Eye (tissue), 1 donor: ENCODE measurements at places on chromosomes 3 and 15.

DNA sequence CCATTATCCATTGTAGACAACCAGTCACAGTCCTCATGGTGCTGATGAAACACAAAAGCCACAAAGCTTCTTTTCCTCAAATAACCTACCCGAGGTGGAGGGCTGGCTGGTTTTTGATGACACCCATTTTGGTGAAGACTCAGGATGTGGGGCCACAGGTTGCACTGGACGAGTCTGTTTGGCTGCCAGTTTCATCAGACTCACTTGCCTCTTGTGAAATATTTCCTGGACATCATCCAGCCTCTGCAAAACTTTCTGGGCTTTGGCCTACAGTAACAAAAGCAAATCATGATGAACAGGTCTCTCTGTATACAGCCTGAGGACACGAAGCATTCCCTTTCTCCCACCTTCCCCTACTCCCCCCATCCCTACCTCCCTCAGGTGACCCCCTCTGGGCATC is 42.2 kb downstream of the B3GNT5 start:
- no peak for DNase-seq

GRCh38 chr3:11186771-11187191 is 32.5 kb downstream of the HRH1 start:
- peak; percentile 49 for DNase-seq

DNA sequence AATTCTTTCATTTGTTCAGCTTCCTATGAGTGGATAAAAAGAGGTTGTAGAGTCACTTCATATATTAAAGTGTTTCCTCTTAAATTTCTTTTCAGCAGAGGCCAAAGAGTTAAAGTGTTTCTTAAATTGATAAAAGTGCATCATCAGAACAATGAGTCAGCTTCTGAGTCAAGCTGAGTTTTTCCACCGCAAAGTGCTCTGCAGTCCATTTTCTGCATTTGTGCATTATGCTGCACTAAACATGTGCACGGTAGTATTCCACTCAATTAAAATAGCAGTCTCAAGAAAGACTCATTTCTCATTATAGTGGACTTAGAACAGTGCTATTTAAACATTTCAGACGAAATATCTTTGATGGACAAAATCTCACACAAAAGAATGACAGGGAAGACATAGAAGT is 152.0 kb downstream of the ZBBX start:
- DNase-seq, result no peak

DNA sequence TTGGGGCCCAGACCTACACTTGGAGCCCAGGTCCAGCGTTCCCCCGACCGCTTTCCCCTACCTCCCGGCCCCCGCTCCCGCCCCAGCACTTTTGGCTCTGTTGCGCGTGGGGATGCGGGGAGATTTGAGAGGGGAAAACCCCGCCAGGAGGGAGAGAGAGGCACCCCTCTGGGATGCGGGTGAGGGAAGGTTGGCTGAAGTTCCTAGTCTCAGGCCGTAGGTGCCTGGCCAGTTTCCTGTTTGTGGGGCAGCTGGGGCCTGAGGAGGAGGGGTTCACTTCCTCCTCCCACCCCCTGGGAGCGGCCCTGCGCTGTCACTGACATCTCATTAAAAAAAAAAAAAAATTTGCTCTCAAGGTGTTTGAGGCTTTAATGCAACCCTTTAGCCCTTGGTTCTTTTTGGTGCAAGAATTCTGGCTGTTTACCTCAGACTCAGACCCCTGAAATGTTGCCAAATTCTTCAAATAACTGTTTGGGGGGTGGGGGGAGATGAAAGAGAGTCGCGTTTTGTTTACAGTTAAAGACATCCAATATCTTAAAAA is 2.6 kb downstream of the FAM43A start:
- DNase-seq, result peak; percentile 68

GRCh38 chr3:185900228-185900627 is 37.6 kb downstream of the TRA2B start:
- peak; percentile 18 for DNase-seq

- no peak for DNase-seq
Observed at GRCh38 chr3:56207922-56208321, 260.3 kb downstream of the ERC2 start.

- peak; percentile 93 for DNase-seq
Observed at GRCh38 chr15:73926219-73927002, at the start of gene LOXL1. Gene LOXL1 (plus strand): TSS chr15:73926462. CDS start chr15:73926784, 322 bp downstream.

DNA sequence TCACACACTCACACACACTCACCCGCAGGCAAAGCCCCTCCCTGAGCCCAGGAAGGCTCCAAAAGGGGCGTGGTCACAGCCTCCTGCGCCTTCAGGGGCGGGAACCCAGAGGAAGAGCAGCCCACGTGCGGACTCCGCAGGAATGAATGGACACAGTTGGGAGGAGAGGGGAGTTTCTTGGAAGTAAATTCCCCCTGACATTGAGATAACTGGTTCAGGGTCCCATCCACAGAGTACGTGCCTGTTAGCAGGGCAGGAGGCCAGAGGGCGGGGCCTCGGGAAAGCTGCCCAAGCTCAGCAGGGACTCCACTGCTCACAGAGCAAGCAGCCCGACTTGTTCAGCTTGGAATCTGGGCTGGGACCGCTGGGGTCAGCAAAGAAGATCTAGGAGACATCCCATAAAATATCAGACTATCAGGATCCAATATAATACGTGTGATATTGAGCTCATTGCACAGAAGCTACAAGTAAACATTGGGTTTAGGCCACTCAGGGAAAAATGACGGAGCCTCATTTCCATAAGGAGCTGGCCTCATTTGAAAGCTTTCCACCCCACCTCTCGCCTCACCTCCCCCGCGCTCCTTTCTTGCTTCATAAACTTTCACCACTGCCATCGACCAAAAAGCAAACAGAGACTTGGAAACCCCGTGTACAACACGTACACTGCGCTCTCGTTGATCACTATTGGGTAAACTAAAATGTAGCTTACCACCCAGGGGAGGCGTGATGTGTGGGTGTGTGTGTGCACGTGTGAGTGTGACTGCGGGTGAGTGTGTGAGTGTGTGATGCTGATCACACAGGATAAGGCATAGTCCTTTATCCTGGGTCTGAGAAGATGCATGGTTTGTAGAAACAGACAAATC is 36.0 kb downstream of the TM2D3 start:
- peak; percentile 83 for DNase-seq

DNA sequence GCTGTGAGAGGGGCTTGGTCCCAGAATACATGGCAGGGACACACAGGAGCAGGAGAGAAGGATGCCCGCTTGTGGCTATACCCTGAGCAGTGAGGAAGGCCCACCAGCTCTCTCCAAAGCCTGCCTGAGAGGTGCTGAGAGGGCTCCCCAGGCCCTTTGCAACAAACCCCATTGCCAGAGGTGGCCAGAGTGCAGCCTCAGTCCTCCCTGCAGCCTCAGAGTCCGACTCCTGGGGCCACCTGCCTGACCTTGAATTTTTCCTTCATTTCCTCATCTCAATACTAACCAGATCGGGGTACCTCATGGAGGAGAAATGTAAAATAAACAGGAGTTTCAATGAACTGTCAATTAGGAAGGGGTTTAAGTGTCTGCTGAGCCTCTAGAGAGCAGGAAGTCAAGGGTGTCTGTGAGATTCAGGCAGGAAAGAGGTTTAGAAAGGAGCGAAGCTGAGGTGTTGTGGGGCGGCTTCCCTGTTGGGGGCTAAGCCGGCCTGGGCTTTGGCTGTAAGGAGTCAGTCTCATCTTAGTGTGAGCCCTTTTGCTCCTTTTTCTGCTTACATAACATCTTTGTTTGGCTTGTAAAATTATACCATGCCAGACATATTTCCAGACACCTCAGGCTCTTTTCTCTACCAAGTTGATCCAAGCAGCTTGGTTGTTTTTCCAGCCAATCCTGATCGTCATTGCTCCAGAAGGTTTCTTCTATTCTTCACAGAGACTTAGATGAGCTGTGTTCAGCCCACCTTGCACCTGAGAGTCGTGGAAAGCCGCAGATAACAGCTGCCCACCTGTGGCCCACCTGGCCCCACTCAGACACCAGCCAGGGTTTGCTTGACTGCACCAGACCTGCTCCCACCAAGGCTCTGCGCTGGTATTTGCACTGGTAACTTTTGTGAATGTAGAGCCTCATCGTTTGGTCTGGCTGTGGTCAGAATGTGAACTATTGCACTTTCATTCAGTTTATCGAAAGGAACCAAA is 36.7 kb downstream of the CMTM7 start:
- no peak for DNase-seq

DNA sequence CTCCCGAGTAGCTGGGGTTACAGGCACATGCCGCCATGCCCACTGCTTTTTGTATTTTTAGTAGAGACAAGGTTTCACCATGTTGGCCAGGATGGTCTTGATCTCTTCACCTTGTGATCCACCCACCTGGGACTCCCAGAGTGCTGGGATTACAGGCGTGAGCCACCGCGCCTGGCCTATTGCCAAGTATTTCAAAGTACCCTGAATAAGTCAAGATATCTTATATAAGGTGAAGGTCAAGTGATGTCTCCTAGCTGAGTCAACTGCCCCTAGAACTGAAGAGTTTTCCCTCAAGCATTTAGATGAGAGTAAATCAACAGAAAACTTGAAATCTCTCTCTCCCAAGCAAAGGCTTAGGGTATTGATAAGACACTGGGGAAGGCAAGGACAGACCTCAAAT is 63.9 kb downstream of the RPL22L1 start:
- no peak for DNase-seq

DNA sequence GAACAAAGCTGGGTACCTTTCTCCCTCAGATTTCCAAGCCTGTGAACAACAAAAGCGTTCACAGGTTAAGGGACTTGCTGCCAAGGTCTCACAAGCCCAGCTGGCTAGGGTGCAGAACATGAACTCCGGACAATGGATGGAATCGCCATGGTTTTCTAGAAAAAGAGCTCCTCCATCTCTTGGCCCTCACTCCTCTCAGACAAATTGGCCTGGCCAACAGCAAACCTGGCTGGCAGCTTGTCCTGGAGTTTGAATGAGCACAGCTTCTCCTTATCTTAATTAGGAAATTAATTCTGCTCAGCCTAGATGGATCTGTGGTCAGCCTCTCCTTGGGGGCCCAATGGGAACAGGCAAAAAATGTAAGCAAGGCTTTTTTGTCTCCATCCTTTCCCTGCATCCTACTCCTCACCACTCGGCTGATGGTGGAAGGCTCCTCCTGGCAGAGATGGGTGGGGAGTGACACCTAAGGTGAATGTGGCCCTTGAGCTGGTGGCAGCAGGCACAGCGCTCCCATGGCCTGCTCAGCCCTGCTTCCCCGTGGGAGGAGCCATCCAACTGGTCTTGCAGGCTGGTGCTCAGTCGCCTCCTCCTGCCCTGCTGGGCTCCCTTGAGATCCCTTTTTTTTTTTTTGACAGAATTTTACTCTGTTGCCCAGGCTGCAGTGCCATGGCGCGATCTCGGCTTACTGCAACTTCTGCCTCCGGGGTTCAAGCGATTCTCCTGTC is 5.8 kb downstream of the KLHL25 start:
- DNase-seq, result no peak

- no peak for DNase-seq
Observed at GRCh38 chr3:174430986-174431385, 428.1 kb upstream of the NAALADL2 start.

DNA sequence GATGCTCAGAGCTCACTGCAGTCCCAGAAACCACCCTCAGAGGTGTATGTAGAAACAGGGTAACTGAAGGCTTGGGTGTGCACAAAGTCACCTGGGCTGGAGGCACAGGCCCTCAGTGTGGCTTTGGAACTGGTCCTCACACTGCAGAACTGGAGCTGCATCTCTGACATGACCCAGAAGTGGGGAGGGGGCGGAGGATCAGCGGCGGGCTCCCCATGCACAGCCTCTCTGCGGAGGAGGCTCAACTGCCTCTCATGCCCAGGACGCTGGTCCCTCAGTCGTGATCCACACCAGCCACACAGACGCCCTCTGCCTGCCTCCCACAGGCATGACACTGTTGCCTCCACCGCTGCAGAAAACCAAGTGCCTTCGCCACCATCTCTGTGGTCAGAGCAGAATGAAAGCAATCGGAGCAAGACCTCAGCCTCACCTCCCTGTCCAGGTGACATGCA is 73.7 kb downstream of the TM2D3 start:
- no peak for DNase-seq

- DNase-seq, result peak; percentile 9
Observed at GRCh38 chr15:43519196-43519595, 1.8 kb downstream of the MAP1A start.

DNA sequence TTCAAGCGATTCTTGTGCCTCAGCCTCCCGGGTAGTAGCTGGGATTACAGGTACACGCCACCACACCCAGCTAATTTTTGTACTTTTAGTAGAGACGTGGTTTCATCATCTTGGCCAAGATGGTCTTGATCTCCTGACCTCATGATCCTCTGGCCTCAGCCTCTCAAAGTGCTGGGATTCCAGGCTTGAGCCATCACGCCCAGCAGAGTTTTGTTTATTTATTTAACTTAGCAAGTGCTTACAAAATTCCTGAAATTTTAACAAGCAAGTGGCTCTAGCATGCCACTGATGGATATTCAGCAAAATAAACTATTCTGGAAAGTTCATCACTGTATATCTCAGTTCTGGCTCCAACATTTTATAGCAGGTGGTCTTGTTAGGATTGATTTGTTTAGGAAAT is 585.9 kb downstream of the OTOL1 start:
- DNase-seq, result no peak

DNA sequence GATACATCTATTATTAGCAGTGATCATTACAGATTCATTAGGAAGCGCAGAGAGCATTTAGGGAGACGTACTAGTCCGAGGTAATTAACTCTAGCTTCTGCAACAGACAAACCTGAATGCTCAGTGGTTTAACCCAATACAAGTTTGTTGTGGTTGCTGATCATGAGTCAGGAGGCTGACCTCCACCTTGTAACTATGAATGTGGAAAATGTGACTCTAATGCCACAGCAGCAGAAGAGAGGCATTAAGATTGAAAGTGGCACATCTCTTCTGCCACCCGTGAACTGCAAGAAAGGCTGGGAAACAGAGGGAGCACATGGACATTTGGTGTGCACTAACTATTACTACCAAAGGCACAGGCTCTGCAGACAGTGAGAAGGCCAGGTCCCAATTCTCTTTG is 71.2 kb upstream of the C3orf80 start:
- no peak for DNase-seq

DNA sequence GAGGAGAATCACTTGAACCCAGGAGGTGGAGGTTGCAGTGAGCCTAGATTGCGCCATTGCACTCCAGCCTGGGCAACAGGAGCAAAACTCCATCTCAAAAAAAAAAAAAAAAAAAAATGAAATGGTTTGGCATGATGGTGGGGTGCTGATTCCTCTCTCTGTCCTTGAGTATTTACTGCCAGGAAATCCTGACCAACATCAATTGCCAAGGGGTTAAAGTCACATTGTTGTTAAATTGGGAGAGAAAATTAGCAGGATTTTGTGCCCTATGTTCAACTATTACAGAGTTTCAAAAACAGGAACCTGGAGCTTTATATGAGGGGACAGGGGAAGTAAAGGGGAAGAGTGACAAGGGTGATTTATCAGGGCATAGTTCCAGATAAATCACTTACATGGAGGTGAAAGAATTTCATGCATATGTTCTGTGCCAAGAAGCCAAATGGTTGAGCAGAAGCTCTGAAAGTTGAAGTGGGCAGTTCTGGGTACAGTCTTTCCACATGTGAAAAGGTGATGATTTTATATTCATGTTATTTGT is 70.5 kb upstream of the TSEN2 start:
- DNase-seq, result no peak

GRCh38 chr3:173055228-173055933 is 85.7 kb downstream of the SPATA16 start:
- no peak for DNase-seq

GRCh38 chr3:83523470-83524073 is 1435.2 kb upstream of the CADM2 start:
- peak; percentile 88 for DNase-seq
